H9 (cell line): ENCODE measurements at places on chromosomes 13 and 19.

DNA sequence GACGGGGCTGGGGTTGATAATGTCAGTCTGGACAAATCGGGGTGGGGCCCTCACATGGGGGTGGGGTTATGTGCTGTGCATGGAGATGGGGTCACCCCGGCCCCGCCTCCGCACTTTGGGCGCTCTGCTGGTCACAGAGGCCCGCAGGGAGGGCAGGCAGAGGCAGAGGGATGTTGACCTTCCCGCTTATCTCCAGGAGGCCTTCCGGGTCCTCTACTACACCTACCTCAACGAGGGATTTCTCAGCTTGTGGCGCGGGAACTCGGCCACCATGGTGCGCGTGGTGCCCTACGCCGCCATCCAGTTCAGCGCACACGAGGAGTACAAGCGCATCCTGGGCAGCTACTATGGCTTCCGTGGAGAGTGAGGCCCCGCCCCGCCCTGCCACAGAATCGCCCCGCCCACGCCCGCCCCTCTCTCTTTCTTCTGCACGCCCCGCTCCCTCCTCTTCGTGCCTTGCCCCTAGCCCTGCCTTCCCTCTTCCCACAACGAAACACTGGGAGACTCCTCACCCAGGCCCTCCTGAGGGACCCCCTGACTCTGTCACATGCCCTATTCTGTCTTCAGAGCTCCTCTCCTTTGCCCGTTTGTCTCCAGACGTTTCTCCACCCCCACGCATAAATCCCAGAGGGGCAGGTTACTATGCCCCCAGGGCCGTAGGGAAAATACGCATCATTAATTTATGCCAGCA lies 32.8 kb downstream of the TMEM161A start:
- DNase-seq, result peak; percentile 92
- H3K36me3 ChIP-seq, result peaks cover 5% of the 10 kb centered on the region
- H3K27ac ChIP-seq, result no peak overlapping the region

DNA sequence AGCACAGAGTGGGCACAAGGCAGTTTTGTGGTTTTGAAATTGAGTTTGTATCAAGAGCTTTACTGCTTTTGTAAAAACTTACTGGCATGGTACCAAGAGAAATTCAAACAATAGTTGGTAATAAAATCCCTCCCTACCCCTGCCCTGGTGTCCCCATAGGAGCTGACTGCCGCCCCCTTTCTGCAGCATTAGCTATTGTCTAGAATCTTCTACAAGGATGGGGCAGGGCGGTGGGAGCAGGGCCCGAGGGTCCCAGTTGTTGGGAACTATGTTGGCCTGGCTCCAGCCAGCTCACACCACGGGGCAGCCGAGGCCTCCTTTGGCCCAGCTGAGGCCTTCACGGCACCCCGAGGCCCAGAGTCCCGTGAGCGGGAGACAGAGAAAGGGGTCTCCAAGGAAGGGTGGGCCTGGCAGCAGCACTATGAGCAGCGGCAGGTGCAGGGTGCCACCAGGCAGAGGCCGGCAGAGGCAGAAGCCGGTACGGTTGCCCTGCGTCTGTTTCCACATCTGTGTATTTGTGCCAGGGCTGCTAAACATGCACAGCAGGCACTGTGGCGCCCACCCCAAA lies 57.9 kb downstream of the KDM4B start:
- no peaks in the 10 kb centered on the region for H3K27me3 ChIP-seq
- no peak for DNase-seq
- no peak overlapping the region for H3K27ac ChIP-seq
- H3K4me1 ChIP-seq, result no peaks in the 10 kb centered on the region
- no peak overlapping the region for H3K4me3 ChIP-seq

DNA sequence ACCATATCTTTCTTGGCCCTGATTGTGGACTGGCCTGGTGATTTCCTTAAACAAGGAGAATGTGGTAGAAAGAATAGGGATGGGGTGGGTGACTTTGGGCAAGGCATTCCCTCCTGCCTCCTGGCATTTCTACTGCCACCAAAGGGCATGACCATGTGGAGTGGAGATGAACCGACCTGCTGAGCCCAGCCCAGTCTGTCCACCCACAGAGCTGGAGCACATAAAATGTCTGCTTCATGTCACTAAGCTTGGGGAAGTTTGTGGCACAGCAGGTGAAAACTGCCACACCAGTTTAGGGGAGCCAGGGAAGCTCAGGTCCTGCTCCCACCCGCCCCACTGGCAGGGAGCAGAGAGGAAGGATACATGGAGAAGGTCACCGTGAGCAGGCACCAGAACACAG lies 6.3 kb downstream of the TMEM161A start:
- no peak overlapping the region for H3K27ac ChIP-seq
- peaks cover 35% of the 10 kb centered on the region for H3K36me3 ChIP-seq
- no peaks in the 10 kb centered on the region for H3K27me3 ChIP-seq
- H3K4me1 ChIP-seq, result no peaks in the 10 kb centered on the region
- no peak for DNase-seq
- H3K4me3 ChIP-seq, result no peak overlapping the region

- peaks cover 7% of the 10 kb centered on the region; the same call in 1 of the 2 replicates for H3K27me3 ChIP-seq
- DNase-seq, result no peak
- no peak overlapping the region for H3K27ac ChIP-seq
- peaks cover 7% of the 10 kb centered on the region for H3K36me3 ChIP-seq
- H3K4me1 ChIP-seq, result no peaks in the 10 kb centered on the region
Measured at GRCh38 chr19:46015687-46016425, 7.0 kb downstream of the PGLYRP1 start.

DNA sequence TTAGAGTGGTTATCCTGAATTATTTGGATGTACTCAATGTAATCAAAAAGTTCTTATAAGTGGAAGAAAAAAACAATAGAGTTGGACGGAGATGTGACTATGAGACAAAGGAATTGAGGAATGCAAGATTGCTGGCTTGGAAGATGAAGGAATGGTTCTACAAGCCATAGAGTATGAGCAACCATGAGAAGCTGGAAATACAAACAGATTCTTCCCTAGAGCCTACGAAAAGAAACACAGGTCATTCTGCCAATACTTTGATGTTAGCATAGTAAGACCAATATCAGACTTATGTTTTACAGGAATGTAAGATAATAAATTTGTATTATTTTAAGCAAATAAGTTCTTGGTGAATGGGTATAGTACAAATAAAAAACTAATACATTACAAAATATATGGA lies 249.2 kb downstream of the DIAPH3 start:
- no peak overlapping the region for H3K27ac ChIP-seq
- no peaks in the 10 kb centered on the region for H3K27me3 ChIP-seq
- DNase-seq, result no peak

GRCh38 chr13:73767191-73767741 lies 366.9 kb downstream of the KLF12 start:
- peaks cover 10% of the 10 kb centered on the region; the same call in 1 of the 2 replicates for H3K4me1 ChIP-seq
- peak overlapping the region; percentile 53; the same call in 2 of the 3 replicates for H3K4me3 ChIP-seq
- no peaks in the 10 kb centered on the region for H3K27me3 ChIP-seq
- H3K36me3 ChIP-seq, result no peaks in the 10 kb centered on the region

- no peak overlapping the region for H3K4me3 ChIP-seq
- no peaks in the 10 kb centered on the region for H3K4me1 ChIP-seq
- no peak for DNase-seq
- H3K27me3 ChIP-seq, result no peaks in the 10 kb centered on the region
Measured at GRCh38 chr19:4692251-4693077, 22.3 kb upstream of the MYDGF start.

GRCh38 chr13:41136396-41137031 lies 3.9 kb upstream of the KBTBD6 start:
- no peaks in the 10 kb centered on the region for H3K27me3 ChIP-seq
- no peaks in the 10 kb centered on the region; the same call in 1 of the 3 replicates for H3K36me3 ChIP-seq
- H3K4me1 ChIP-seq, result no peaks in the 10 kb centered on the region
- no peak overlapping the region for H3K4me3 ChIP-seq

DNA sequence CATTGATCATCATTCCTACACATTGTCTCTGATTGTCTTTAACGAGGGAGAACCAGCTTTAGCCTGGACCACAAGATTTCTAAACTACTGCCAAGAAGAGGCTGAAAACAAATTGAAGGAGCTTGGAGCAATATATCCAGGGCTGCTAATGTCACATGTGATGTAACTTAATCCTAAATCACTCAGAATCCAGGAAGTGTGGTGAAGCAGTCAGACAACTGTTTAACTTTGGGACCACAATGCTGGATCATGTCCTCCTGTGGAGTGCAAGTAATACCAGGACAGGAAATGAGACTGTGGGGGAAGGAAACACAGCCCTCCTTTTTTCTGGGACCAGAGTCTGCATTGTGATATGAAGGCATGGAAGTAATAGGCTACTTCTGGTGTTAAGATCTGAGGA lies 430.2 kb downstream of the KCTD12 start:
- H3K27me3 ChIP-seq, result no peaks in the 10 kb centered on the region
- peaks cover 30% of the 10 kb centered on the region for H3K36me3 ChIP-seq
- DNase-seq, result no peak
- H3K27ac ChIP-seq, result no peak overlapping the region
- H3K4me3 ChIP-seq, result no peak overlapping the region

- no peaks in the 10 kb centered on the region for H3K4me1 ChIP-seq
- no peak for DNase-seq
- no peaks in the 10 kb centered on the region for H3K27me3 ChIP-seq
- peaks cover 59% of the 10 kb centered on the region for H3K36me3 ChIP-seq
- no peak overlapping the region for H3K27ac ChIP-seq
Measured at GRCh38 chr13:18992791-18993190, 188.8 kb downstream of the TUBA3C start.

DNA sequence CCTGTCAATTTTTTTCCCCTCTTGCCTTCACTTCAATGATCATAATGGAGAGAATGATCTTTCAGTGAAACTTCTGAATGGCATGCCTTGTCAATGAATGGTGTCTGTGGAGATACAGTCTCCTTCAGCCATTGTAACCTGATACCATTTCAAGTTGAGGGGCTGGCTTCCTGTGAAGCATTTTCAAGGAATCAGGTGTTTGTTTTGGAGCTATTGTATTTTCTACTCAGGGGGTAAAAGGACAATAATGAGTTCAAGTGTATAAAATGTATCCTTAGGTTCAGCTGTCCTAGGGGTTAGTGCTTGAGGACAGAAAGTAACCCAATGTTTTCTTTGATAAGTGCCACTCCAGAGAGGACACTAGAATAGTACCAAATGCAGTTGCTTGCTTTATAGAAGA lies 23.8 kb upstream of the CBY2 start:
- H3K4me3 ChIP-seq, result no peak overlapping the region; the same call in 2 of the 3 replicates
- DNase-seq, result no peak
- H3K4me1 ChIP-seq, result peaks cover 18% of the 10 kb centered on the region; the same call in 1 of the 2 replicates
- no peaks in the 10 kb centered on the region for H3K27me3 ChIP-seq
- H3K36me3 ChIP-seq, result no peaks in the 10 kb centered on the region
- H3K27ac ChIP-seq, result no peak overlapping the region

DNA sequence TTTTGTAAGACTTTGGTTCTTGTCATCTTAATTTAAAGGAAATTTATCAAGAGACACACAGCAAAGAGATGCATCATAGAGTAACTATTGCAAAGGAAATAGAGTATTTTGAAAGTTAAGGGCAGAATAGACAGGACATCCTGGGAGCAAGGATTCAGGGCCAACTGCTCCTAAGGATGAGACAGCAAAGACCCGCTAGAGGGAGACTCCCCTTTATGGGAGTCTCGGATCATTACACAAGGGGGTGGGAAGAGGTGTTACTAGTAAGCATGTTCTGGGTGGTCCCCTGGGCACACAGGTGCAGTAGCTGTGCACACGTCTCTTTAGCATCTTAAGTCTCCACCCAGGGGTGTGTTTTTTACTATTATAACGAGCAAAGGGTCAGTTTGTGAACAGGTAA lies 9.6 kb downstream of the ZSCAN5C start:
- H3K36me3 ChIP-seq, result peaks cover 2% of the 10 kb centered on the region; the same call in 1 of the 3 replicates
- no peaks in the 10 kb centered on the region for H3K27me3 ChIP-seq
- no peak overlapping the region for H3K4me3 ChIP-seq
- no peaks in the 10 kb centered on the region; the same call in 1 of the 2 replicates for H3K4me1 ChIP-seq
- no peak for DNase-seq
